Endodermal cell (in vitro differentiated cells): ENCODE measurements at places on chromosomes 6 and 20. TPM values are rescaled to one million over a fixed set of nuclear protein-coding genes. Genes with fewer than 3 reads are reported as not detected.

The RIMS4 gene
- total RNA-seq, result 9.6 to 13.0 TPM (median 12.2 TPM) in 3 replicates

The WFDC2 gene
- 304 and 310 TPM in 2 replicates for total RNA-seq

The RAB44 gene
- total RNA-seq, result not detected in 3 replicates

The LY6G5B gene
- total RNA-seq, result 16.5 and 17.0 TPM in 2 replicates

The AKAP7 gene
- total RNA-seq, result 6.6 to 7.5 TPM (median 6.7 TPM) in 3 replicates

DNA sequence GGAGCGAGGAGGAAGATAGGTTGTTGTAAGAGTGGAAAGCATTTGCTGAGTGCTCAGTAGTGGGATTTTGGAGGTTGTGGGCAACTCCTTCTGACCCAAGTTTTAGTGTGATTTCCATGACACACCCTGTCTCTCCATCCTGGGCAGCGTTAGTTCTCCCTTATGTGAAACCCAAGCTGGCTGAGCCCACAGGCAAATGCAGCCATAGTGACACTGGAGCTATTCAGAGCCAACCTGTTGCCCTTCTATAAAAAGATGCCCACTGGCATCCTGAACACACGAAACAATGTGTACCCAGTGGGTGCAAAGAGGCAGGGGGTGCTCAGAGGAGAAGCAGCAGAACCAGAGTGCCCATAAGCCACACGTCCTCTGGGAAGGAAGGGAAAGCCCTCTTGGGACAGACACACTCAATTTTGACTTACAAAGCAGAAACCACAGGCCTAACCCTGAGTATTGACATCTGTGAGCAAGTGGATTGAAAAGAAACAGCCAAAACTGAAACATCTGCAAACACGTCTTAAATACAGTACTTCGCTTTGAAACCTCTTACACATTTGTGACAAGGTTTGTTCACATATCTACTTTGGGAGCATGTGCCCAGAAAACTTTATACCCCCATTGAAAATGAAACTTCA lies 54.6 kb downstream of the BPIFB1 start:
- no peak overlapping the region for H3K27ac ChIP-seq
- H3K4me1 ChIP-seq, result no peaks in the 10 kb centered on the region
- no peak for DNase-seq
- H3K4me3 ChIP-seq, result no peak overlapping the region
- H3K27me3 ChIP-seq, result no peaks in the 10 kb centered on the region

- no peaks in the 10 kb centered on the region for H3K36me3 ChIP-seq
- H3K4me3 ChIP-seq, result no peak overlapping the region
- no peak overlapping the region for H3K27ac ChIP-seq
- no peaks in the 10 kb centered on the region for H3K27me3 ChIP-seq
Observed at GRCh38 chr6:27897580-27898206, 14.5 kb downstream of the OR2B2 start.

GRCh38 chr20:16732506-16733152 lies 2.8 kb downstream of the SNRPB2 start:
- no peak for DNase-seq
- no peak overlapping the region for H3K4me3 ChIP-seq
- no peak overlapping the region for H3K27ac ChIP-seq
- H3K4me1 ChIP-seq, result peaks cover 6% of the 10 kb centered on the region
- peaks cover 62% of the 10 kb centered on the region for H3K36me3 ChIP-seq

- H3K27me3 ChIP-seq, result no peaks in the 10 kb centered on the region
- no peak overlapping the region for H3K27ac ChIP-seq
- no peaks in the 10 kb centered on the region for H3K36me3 ChIP-seq
- H3K4me1 ChIP-seq, result no peaks in the 10 kb centered on the region
Observed at GRCh38 chr6:53929041-53929820, 134.4 kb downstream of the LRRC1 start.

GRCh38 chr20:58760856-58761255 lies 68.3 kb downstream of the NPEPL1 start:
- no peak overlapping the region for H3K4me3 ChIP-seq
- peak; percentile 8 for DNase-seq
- no peaks in the 10 kb centered on the region for H3K4me1 ChIP-seq
- no peaks in the 10 kb centered on the region for H3K27me3 ChIP-seq
- H3K36me3 ChIP-seq, result no peaks in the 10 kb centered on the region

DNA sequence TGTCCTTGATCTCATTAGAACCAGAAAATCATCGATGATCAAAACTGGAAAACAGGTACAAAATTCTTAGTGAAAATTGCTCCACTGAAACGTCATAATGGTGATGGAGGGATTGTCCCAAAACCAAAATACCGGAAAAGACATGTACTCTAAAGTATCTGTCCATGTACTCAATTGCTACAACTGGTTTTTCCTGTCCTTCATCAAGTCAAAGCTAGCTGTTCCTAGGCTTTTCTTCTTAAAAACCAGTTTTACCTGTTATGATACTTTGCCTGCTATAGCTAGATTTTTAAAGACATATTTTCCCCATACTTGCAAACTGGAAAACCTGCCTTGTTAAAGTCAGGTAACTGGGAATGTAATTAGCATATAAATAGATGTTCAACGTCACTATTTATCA lies 50.5 kb upstream of the LRRC1 start:
- H3K4me3 ChIP-seq, result no peak overlapping the region
- H3K36me3 ChIP-seq, result no peaks in the 10 kb centered on the region
- DNase-seq, result no peak
- no peak overlapping the region for H3K27ac ChIP-seq
- H3K4me1 ChIP-seq, result peaks cover 6% of the 10 kb centered on the region

- peak overlapping the region; percentile 59 for H3K27ac ChIP-seq
- H3K36me3 ChIP-seq, result no peaks in the 10 kb centered on the region
- peaks cover 1% of the 10 kb centered on the region for H3K4me1 ChIP-seq
- DNase-seq, result peak; percentile 7
Observed at GRCh38 chr20:19465536-19465935, 253.1 kb downstream of the SLC24A3 start.

DNA sequence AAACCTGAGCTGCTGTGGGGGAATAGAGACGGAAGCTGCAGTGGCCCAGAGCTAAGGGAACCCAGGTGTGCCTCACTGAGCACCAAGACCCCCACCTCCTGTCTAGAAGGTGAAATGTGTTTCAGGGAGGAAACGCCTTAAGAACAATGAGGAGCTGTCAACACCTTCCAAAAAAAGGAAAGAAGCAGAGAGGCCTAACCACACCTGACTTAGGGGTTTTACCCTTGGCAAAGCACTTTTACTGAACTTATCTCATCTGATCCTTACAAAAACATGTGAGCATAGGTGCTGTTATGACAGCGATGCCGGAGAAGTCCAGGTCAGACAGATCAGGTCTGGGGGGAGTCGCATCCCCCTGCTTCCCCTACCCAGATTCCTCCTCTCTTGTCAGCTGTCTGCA lies 16.1 kb upstream of the CDKN1A start:
- no peak for DNase-seq
- H3K4me1 ChIP-seq, result peaks cover 4% of the 10 kb centered on the region
- H3K4me3 ChIP-seq, result no peak overlapping the region
- no peak overlapping the region for H3K27ac ChIP-seq

DNA sequence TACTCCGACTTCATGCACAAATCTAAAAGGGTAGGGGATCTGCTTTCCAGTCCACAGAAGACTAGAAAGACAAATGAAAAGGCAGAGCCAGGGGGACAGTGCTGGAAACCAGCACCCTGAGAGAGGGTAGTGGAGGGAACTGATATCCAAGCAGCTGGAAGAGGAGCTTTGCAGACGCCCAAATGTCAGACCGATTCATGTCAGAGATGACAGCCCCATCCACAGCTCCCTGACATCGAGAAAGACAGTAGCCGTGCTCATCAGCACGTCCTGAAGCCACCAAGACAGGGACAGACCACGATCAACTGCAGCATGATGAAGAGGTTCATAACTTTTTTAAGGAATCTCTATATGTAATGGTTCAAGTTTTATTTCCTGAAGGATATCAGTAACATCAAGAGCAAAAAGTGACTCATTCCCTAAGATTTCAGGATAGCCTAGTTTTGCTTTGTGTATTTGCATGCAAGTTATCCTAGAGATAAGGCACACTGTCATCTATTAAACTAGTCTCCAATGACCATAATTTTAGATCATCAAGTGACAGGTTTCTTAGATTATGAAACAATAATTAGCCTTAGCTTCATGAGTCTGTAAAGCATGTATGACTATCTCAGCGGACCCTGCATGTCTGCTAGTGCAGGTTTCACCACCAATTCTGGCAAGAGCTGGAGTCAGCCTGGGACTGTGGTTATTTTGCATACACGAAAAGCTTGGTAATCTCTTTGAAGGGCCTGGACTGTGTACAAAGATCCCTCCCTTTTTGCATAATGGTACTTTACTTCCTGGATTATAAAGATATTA lies 43.0 kb downstream of the PRDM1 start:
- no peak overlapping the region for H3K4me3 ChIP-seq
- no peak overlapping the region for H3K27ac ChIP-seq
- H3K36me3 ChIP-seq, result no peaks in the 10 kb centered on the region
- H3K27me3 ChIP-seq, result no peaks in the 10 kb centered on the region

DNA sequence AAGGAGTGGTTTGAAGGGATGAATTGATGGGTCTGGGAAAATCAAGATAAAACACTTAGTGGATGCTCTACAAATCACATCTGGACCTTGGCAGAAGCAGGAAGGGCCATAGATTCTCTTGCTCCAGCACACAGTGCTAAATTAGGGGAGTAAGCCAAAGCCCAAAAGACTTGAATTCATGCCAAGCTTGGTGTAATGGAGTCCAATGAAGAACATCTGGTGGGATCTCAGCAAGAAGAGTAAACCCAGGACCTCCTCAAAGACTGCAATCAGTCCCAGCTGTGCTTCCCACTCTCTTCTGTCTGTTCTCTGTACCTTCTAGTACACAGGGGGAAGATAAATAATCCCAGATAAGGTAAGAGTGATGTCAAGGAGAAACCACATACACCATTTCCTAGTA lies 683.4 kb downstream of the RNF144B start:
- H3K36me3 ChIP-seq, result no peaks in the 10 kb centered on the region
- no peak overlapping the region for H3K27ac ChIP-seq
- H3K27me3 ChIP-seq, result no peaks in the 10 kb centered on the region
